ENCODE measurements at places on chromosomes 11 and 22.

- DNase-seq, result no peak
These were observed 237.3 kb upstream of the CADM1 start for GRCh38 chr11:115741376-115742107.

DNA sequence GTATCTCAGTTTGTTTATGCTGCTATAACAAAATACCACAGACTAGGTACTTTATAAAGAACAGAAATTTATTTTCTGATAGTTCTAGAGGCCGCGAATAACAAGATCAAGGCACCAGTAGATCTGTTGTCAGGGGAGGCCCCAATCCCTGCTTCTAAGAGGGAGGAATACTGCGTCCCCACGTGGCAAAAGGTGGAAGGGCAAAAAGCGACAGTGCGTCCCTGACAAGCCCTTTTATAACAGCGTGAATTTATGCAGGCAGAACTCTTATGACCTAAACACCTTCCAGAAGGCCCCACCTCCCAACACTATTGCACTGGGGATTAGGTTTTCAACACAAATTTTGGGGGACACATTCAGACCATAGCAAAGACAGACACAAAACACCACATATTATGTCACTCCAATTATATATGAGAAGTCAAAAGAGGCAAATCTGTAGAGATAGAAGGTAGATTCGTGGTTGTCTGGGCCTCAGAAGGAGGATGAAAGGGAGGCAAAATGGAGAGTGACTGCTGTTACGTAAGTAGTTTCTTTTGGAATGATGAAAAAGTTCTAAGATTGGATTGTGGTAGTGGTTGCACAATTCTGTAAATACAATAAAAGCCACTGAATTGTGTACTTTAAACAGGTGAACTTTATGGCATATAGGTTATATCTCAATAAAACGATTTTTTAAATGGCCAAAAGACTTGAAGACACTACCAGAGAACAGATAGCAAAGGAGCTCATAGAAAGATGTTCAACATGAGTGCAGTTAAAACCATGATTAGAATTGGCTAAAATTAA is 30.1 kb upstream of the TNRC6B start:
- DNase-seq, result no peak

DNA sequence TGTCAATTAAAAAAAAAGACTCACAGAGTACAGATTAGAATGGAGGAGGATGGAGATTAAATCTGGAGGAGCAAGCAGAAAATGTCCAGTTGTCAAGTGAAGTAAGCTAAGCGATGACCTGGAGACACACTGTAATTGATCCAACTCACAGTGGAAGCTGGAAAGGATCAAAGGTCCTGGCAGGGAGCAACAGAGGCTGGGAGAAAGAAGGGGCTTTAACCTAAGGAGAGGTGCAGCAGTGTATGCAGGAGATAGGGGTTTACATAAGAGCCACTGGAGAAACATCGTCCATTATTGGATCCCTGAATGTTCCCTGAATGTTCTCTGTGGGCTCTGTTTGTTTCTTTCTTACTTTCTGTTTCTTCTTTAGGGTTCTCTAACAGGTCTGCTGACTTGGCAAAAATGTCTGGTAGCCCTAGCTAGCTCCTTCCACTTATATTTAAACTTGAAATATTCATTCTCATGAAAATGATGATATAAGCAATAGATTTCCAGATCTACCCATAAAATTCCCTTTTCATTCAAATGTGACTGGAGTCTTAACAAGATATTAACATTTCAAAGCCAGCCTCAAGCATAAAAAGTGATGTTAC is 30.1 kb upstream of the CAT start:
- DNase-seq, result no peak

DNA sequence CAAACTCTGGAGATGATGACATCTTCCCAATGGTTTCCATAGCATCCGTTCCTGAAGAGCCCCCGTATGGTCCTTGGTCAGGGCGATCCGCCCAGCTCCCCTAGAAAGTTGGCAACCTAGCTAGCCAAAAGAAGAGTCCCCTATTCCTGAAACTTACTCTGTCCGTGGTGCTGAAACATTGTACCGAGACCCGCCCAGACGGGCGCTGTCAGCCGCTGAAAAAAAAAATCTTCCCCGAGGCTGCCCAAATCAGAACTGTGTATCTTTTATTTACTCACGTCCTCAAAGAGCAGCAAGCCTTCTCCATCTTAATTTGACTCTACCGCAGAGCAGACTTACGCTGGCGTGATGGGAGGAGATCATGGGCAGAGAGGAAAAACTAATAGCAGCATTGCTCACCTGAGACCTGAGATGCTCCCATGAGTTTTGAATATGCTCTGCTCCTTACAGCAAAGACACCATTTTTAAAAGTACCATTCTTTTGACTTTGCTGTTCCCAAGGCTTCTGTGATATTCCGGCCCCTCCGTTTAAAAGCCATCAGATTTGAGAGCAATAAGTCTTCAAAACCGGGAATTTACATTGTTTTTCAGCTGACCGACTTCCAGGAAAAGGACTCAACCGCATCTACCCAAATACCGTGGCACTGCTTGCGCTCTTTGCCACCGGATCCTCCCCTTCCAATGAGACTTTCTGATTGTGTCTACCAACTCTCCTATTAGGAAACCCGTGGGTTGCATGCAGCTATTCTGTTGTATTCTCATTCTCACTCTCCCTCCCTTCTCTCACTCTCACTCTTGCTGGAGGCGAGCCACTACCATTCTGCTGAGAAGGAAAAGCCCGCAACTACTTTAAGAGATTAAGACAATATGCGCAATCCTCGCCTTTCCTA is at the start of gene SLC17A6:
Gene SLC17A6, plus strand, starts transcription at position 786 of the 890 bp plus-strand sequence. CDS start 153 bp downstream, outside the sequence.
- DNase-seq, result peak; percentile 28

DNA sequence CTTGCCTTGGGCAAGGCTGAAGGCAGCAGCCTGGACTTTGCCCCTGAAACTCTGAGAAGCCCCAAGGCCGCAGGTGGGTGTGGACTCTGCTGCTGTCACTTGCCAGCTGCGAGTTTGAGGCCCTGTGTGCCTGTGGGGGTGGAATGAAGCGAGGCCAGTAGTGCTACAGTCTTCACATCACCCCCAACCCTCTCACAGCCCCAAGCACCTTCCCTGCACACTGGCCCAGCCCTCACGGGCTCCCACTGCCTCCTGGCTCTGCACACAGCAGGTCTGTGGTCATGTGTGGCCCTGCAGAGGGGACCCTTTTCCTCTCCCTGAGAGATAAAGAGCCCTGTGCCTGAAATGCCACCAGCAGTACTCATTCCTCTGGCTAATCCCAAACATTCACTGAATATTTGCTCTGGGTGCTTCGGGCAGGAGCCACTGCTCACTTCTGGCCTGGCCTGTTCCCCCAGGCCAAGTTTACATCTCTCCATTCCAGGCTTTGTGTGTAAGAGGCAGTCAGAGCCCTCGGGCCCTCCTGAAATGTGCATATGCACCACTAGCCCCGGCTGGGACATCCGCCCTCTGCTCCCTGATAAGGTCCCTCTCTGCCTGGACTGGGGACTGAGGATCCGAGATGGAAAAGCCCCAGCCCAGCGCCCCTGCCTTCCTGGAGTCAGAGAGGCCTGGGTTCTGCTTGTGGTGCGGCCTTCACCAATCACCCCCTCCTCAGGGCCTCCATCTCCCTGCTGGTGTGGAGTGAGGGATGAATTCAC is 17.7 kb downstream of the MGAT3 start:
- no peak for DNase-seq

- no peak for DNase-seq
These were observed 70.1 kb downstream of the MICAL2 start for GRCh38 chr11:12180257-12181205.

- peak; percentile 16 for DNase-seq
These were observed 95.8 kb upstream of the RCN1 start for GRCh38 chr11:31995032-31995431.

- DNase-seq, result no peak
These were observed 78.6 kb downstream of the TIMP3 start for GRCh38 chr22:32880061-32880460.

DNA sequence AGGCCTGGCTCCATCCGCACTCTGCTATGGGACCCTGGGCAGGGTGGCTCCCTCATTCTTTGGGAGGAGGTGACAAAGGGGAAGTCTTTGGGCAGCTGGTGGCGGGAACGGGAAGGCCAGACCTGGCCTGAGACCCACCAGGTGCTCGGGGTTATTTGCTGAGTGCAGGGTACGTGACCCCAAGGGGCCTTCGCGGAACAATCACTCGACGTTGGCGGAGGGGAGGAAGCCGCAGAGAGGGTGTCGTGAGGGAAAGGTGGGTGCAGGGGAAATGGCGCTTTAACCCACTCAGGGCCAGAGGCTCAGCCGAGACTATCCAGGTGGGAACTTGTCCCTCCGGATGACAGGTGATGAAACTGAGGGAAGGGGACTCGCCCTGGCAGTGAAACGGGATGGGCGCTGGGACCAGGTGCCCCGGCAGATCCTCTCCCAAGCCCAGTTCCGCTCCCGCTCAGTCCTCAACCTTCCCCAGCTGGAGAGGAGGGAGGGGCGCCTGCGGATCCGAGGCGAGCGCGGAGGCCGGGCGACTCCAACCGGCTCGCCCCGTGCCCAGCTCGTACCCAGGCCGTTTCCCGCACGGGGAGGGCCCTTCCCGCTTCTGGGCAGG is 911 bp downstream of the A4GALT start:
- no peak for DNase-seq

DNA sequence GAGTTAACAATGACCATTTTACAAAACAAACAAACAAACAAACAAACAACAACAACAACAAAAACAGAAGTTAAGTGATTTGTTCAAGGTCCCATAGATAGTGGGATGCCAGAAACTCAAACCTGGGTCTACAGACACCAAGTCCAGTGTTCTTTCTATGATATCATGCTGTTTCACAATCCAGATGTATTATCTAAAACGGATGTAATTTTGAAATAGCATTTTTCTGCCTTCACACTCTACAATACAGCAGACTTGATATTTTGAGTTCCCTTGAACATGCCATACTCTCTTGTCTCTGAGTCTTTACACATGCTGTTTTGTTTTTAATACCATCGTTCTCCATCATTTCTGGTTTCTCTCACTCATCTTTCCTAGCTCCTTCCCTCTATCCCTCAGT is 104.5 kb downstream of the RELT start:
- DNase-seq, result no peak

GRCh38 chr11:86660736-86661135 is 11.7 kb downstream of the ME3 start:
- no peak for DNase-seq

GRCh38 chr11:47152126-47152952 is 24.3 kb downstream of the ARFGAP2 start:
- no peak for DNase-seq

DNA sequence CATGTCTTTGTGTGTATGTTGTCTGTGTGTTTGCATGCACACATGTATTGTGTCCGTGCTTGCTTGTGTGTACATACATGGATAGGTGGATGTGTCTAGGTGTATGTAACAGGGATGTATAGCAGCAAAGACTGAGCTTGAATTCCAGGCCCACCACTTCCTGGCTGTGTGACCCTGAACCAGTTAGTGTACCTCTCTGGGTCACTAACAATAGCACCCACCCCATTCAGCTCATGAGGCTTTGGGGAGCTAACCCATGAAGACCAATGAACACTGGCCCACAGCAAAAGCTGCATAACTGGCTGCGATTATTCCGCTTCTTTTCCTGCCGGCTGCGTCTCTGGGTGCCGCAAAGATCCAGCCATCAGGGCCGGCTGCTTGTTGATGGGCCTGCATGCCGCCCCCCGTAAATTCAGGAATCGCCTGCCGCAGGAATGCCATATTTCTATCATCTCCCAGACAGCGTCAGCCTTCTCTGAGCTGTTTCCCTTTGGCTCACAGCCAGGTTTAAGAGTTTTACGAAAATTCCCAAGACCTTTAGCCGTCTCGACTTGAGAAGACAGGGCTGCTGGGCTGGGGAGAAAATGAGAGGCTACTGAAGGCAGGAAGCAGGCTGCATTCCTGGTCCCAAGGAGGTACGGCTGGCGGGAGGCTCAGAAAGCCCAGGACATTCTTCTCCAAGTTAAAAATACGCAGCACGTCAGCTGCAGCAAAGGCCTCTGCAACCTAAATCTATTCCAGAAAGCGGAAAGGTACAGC is 224.6 kb downstream of the MN1 start:
- DNase-seq, result no peak

GRCh38 chr11:104879514-104880190 is 18.6 kb downstream of the CASP12 start:
- no peak for DNase-seq

DNA sequence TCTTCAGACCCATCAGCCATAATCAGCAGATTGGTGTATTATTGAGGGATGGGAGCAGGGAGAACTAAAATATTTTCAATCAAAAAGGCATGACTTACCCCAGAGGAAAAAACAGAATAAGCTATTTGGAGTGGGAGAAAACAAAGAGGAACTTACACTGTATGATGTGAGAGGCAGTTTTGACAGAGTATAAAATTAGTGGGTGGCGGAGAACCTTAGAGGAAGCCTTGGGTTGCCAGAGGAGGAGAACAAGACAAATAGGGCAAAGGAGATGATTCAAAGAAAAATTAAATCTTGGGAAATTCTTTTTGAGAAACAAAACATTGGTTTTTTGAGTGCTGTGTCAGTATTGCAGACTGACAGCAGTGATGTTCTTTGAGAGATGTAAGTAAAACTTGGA is 285.0 kb downstream of the C11orf87 start:
- DNase-seq, result no peak

Measured in natural killer cell (primary cell).